ENCODE measurements at places on chromosomes 13 and 19.

GRCh38 chr13:76778853-76779252, 107.4 kb downstream of the KCTD12 start:
- H3K36me3 ChIP-seq: no peaks in the 10 kb centered on the region
- no peak overlapping the region for H3K4me3 ChIP-seq
- no peaks in the 10 kb centered on the region for H3K4me1 ChIP-seq
- DNase-seq: no peak

DNA sequence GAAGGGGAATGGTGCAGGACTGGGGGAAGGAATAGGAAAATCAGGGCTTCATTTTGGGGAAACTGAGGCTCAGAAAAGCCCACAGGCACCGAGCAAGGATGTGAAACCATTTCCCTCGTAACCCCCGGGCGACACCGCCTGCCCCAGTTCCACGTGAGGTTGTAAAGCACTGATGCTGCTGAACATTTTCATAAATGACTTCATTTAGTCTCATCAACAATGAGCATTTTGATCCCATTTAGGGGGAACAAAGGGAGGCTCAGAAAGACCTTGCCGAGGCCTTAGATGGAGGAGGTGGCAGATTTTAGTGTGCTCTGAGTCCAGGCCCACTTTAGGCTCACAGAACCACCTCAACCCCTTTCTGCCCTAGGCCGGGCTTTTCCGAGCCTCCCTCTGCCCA, 20.5 kb upstream of the FBXO27 start:
- no peak overlapping the region for H3K4me3 ChIP-seq
- DNase-seq: no peak
- H3K36me3 ChIP-seq: no peaks in the 10 kb centered on the region
- no peaks in the 10 kb centered on the region for H3K4me1 ChIP-seq

DNA sequence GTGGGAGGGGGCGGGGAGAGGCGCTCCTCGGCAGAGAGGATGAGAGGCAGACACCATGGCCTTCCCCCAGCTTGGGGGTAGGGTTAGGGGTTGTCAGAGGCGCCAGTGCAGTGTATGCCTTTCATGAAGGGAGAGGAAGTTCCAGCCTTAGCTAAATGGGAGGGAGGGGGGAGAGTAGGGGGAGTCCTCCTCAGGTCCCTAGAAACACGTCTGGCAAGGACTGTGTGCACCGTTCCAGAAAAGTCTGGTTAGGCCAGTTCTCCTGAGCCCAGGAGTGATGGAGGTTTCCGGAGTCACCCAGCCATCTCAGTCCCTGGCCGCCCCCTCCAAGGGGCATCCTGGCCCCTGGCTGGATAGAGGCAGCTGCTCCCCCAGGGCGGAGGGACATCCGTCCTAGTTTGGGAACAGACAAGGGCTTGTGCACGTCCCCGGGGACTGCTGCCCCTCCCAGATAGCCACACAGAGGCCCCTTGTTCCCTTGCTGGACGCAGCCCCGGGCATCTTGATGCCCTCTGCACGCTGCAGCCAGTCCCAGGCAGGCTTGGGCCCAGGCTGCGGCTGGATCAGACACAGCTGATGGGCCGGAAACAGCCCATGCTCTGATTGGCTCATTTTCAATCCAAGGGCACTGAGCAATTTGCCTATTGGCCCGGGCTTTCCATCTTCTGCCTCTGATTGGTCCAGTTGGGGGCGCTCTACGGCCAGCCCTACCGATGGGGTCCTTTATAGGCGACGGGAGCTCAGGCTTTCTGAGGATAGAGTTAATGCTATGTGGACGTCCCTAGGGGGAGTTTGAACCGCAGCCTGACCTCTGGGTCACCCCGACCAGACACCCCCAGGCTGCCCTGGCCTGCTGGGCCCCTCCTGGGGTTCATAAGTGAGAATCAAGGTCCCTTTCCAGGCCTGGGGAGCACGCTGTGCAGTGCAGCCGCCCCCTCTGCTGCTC, 3.8 kb downstream of the S1PR2 start:
- peaks cover 30% of the 10 kb centered on the region for H3K4me1 ChIP-seq
- H3K36me3 ChIP-seq: peaks cover 44% of the 10 kb centered on the region
- H3K27ac ChIP-seq: no peak overlapping the region

- DNase-seq: no peak
- H3K4me1 ChIP-seq: no peaks in the 10 kb centered on the region
- no peak overlapping the region for H3K4me3 ChIP-seq
- no peak overlapping the region for H3K27ac ChIP-seq
- no peaks in the 10 kb centered on the region for H3K36me3 ChIP-seq
Measured at GRCh38 chr19:33921165-33921564, 124.5 kb downstream of the KCTD15 start.

DNA sequence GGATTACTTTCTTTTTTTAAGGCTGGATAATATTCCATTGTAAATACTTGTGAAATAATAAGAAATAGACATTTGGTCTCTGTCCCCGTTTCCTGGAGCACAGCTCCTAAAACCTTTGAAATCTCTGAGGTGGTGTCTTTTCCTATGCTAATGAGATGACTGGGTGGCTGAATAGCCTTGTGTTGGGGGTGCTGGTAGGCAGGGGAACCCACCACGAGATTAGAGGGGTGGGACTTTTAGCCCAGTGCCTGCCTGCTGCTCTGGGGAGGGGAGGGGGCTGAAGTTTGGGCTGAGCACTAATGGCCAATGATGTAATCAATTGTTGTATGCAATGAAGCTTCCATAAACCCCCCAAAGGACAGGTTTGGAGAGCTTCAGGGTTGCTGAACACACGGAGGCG, 175.7 kb downstream of the FGF9 start:
- H3K4me1 ChIP-seq: peaks cover 3% of the 10 kb centered on the region
- no peak for DNase-seq
- peaks cover 10% of the 10 kb centered on the region for H3K27me3 ChIP-seq
- H3K27ac ChIP-seq: no peak overlapping the region
- no peak overlapping the region for H3K4me3 ChIP-seq

GRCh38 chr13:49499889-49500660, 4.3 kb downstream of the PHF11 start:
- peaks cover 40% of the 10 kb centered on the region for H3K4me1 ChIP-seq
- peaks cover 29% of the 10 kb centered on the region for H3K36me3 ChIP-seq
- no peak for DNase-seq
- H3K4me3 ChIP-seq: peak overlapping the region; percentile 4
- no peaks in the 10 kb centered on the region for H3K27me3 ChIP-seq

- no peak overlapping the region for H3K4me3 ChIP-seq
- DNase-seq: no peak
- no peaks in the 10 kb centered on the region for H3K4me1 ChIP-seq
- no peak overlapping the region for H3K27ac ChIP-seq
- no peaks in the 10 kb centered on the region for H3K36me3 ChIP-seq
Measured at GRCh38 chr13:53043398-53043797, 14.8 kb downstream of the OLFM4 start.

- H3K4me3 ChIP-seq: no peak overlapping the region
- H3K36me3 ChIP-seq: peaks cover 9% of the 10 kb centered on the region
- no peak for DNase-seq
- H3K27me3 ChIP-seq: no peaks in the 10 kb centered on the region
- H3K4me1 ChIP-seq: peaks cover 10% of the 10 kb centered on the region
Measured at GRCh38 chr19:4295972-4296771, 6.0 kb downstream of the TMIGD2 start.

GRCh38 chr19:42140125-42140754, 8.0 kb upstream of the POU2F2 start:
- H3K4me1 ChIP-seq: peaks cover 6% of the 10 kb centered on the region
- no peak overlapping the region for H3K27ac ChIP-seq
- no peak overlapping the region for H3K4me3 ChIP-seq
- no peak for DNase-seq
- H3K27me3 ChIP-seq: no peaks in the 10 kb centered on the region

DNA sequence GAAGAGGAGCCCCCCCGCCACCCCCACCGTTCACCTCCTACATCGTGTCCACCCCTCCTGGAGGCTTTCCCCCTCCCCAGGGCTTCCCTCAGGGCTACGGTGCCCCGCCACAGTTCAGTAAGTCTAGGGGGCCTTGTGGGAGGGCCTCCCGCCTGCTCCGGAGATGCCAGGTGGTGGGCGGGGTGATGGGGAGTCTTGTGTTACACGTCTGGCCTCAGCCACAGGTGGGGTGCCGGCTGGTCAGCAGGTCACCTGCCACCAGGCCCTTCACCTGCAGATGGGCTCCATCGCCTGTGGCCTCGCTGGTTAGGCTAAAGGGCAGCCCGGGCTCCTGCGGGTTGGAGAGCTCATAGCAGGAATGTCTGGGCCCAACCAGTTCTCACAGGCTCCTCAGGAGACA, 8.0 kb upstream of the RPS15 start:
- H3K27ac ChIP-seq: no peak overlapping the region
- H3K27me3 ChIP-seq: no peaks in the 10 kb centered on the region
- H3K36me3 ChIP-seq: peaks cover 78% of the 10 kb centered on the region
- no peak for DNase-seq
- no peak overlapping the region for H3K4me3 ChIP-seq
